ENCODE measurements at places on chromosomes 2 and 18.

DNA sequence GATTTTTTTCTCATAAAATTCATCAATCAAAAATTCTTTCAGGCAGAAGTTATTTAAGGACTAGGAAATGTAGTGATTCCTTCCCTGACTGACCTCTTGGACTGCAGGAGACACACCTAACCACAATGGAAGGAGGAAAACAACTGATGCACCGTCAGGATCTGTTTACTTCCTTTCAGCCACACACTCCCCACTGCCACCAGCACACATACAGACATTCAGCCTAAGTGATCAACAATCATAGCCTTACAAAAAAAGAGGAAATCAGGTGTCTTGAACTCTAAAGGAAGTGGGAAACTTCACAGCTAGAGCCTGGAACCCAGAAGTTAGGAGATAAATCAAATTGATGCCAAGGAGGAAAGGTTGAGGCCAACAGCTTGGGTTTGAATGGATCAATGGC, 213.5 kb upstream of the ACVR2A start:
- no peak for DNase-seq

DNA sequence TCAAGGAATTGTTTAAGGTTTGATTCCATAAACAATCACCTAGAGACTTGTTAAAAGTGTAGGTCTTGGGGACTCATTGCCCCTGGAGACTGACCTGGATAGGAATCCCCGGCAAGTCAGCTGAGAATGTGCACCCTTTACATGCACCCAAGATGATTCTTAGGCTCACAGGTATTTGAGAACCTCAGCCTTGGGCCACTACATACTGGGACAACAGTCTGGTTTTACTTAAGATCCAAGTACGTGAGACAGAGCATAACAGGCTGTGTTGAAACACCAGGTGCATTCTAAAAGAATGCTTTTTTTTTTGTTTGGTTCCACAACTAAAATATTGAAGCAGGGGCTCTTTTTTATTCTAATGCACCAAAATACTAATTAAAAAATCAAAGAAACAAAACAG, 215.8 kb downstream of the TMX3 start:
- DNase-seq, result no peak

DNA sequence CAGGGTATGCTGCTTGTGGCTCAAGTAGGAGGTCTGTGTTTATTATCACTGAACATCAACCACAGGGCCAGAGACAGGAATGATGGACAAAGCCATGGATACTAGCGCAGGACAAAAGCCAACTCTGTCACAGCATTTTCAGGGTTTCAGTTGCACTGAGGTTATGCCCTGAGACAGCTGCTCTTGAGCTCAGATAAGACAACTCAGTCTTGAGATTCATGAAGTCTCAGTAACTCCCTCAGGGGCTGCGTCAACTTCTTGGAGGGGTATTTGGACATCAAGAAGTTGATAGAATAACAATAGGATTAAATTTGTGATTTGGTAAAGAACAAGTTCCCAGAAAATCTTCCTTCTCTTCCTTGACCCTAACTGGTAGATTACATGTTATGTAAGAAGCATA, 287.0 kb upstream of the SLC14A2 start:
- DNase-seq, result no peak

DNA sequence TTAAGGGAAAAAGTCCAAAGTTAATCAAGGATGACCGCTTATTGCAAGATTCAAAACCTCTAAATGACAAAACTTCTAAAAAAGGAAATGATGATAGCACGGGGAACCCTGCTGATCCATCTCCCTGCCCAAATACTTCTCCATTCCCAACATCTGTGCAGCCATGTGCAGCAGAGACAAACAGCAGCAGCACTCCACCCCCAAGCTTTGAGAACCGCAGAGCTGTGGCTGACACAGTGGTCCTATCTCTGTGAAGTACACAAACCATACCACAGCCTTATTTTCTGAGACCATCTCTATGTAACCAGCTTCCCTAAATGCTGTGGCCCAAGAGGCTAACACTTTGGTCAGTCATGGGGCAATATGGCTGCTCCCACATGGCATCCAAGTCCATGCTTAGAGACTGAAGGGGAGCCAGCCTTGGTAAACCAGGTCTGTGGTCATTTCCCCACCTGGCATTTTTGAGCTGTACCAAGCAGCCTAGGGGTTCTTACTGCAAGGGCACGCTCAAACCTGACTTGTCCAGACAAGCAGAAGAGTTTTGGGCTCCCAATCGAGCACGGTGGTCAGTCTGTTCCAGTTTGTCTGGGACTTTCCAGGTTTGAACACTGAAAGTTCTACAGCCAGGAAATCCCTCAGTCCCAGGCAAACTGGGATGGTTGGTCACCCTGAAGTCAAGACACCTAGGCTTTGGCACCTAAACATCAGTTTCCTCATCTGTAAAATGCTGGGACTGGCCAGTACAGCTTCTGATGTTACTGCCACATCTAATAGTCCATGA, 17.1 kb upstream of the NFE2L2 start:
- no peak for DNase-seq

DNA sequence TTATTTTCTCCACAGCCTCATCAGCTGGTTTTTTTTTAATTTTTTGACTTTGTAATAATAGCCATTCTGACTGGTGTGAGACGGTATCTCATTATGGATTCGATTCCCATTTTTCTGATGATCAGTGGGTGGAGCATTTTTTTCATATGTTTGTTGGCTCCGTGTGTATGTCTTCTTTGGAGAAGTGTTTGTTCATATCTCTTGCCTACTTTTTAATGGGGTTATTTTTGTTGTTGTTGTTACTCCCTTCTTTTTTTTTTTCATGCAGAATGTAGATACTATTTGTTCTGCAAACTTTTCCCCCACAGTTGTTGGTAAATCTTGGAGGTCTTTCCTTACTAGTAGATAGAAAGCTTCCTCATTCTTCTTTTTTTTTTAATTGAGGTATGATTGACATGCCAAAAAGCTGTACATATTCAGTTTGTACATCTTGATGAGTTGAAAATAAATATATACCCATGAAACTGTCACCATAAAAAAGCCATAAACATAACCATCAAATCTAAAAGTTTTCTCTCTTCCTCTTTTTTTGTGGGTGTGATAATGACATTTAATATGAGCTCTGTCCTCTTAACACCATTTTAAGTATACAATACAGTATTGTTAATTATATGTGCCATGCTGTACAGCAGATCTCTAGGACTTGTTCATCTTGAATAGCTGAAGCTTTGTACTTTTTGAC, 21.8 kb upstream of the NT5DC4 start:
- DNase-seq, result no peak

DNA sequence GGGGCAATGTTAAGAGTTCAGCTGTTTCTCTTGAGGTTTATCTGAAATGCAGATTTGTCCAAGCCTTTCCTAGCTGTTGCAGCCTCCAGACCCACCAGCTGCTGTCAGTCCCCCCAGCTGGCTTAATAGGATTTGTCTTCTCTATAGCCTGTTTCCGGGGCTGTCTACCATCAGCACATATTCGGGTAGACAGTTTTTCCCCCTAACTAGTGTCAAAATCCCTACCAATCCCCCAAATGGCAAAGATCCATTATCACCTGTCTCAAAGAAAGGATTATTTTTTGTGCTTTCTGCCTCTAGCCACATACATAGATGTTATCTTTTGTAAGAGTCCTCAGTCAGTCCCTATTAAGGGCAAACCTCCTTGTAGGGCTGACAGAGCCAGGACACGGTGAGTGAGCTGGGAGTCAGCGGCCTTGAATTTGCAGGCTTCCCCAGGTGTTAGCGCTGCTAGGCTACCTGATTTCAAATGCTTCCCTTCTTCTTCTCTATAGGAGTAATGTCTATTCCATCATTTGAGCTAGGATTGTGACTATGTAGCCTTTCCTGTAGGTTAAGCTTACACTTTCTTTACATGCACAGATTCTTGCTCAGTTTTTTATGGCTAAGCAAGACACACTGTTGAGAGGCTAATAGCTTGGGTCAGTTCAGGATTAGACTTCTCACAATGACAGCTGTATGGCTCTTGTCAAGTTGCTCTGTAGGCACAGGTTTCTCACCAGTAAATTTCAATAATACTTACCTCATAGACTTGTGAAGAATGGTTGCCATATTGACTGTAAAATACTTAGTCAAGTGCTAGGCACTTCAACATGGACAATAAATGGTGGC, 171.1 kb upstream of the UNC80 start:
- DNase-seq, result peak; percentile 60

GRCh38 chr2:47083886-47084687, 71.0 kb downstream of the STPG4 start:
- DNase-seq, result no peak

DNA sequence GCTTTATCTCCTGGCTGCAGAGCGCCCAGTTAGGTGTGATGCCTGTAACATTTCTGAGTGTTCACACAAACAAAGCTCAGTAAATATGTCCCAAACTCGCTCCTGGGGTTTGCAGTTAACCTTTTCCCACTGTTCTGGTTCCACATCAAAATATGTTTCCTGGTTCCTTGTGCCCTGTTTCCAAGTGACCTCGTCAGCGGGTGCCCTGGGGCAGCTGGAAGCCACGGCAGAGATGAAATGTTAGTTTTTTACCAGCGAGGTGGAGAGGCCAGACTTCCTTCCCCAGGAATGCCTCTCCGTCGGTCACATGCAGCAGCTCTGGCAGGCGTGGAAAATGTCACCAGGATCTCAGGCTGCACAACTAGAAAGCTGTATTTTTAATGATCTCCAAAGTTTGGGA, 18.2 kb downstream of the NFATC1 start:
- DNase-seq, result no peak

- no peak for DNase-seq
These were observed 158.3 kb downstream of the PRPF40A start for GRCh38 chr2:152559008-152559407.

DNA sequence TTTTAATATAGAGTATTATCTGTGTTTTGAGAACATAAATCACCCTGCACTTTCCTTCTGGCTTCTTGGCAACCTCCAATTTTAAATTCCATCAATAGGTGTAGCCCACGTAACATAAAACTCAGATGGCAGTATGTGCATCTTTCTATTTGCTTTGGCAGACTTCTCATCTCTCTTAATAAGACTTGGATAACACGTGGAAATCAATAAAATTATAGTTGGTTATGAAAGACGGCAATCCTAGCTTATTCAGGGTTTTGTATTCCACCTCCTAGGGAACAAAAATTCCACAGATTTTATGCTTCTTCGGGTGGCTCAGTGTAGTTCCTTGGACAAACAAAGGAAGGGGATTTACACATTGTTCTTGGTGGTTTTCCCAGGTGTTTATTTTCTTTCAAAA, 299.3 kb downstream of the RND3 start:
- peak; percentile 7 for DNase-seq

- no peak for DNase-seq
These were observed 113.2 kb downstream of the ACKR3 start for GRCh38 chr2:236682651-236683422.

GRCh38 chr2:117058366-117058765, 756.1 kb upstream of the DDX18 start:
- DNase-seq, result no peak

GRCh38 chr2:121186261-121186660, 98.7 kb downstream of the TFCP2L1 start:
- peak; percentile 47 for DNase-seq

GRCh38 chr2:175926272-175926671, 75.8 kb downstream of the LNPK start:
- no peak for DNase-seq

DNA sequence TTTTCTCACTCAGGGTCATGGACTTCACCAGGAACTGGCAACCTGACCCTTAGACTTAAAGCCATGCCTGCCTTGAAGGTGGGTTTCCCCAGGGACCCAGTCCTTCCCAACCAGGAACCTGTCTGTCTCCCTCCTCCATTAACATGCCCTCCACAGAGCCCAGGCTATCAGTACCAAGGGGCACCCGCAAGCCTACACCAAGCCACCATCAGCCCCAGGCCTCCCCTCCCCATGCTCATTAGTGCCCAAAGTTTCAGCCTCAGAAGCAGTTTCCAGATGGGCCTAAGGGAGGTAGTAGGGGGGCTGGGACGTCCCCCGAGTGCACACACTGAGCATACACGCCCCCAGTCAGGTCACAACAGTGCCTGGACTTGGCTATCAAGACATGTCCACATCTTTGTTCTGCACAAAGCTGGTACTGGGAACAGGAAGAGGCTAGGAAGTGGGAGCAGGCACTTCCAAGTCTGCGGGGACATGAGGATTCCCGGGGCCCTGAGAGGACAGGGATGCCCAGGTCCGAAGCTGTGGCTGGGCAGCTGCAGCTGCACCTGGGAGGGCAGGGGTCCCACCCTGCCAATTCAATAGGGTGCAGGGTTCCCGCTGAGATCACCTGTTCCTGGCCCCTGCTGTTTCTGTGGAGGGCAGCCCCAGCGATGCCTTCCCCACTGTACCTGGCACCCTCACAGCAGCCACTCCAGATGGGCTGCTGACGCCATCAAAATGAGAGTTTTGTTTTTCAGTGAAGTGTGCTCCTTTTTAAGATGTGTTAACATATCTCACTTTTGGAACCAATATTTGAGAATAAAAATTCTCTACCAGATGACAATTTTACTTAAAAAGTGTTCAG, 731.4 kb downstream of the NR4A2 start:
- no peak for DNase-seq

DNA sequence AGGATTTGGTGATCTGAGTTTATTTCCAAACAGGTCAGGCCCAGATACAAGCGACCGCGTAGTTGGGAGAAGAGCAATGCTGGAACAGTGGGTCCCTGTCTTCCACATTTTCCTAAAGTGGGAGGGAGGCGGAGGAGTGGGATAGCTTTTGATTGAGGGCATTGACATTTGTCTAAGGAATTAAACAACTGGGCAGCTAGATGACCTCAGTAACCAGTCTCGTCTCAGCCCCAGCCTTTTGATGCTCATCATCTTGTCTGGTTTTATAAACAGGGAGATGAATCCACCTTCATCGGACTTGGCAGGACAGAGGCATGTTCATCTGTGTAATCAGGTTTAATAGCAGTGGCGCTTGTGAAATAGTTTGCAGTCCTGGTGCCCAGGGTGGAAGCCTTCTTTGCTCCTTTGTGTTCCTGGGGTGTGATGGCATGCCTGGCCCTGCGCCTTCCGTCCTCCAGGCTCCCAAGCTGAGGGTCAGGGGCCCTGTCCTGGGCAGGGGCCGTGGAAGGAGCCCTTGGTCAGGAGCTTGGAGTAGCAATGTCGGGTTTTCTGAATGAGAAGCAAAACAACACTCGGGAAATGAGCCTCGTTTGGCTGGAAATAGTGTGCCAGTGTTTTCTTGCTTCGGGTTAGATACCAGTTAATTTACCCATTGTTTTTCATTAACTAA, 193.8 kb downstream of the FAM210A start:
- DNase-seq, result no peak

DNA sequence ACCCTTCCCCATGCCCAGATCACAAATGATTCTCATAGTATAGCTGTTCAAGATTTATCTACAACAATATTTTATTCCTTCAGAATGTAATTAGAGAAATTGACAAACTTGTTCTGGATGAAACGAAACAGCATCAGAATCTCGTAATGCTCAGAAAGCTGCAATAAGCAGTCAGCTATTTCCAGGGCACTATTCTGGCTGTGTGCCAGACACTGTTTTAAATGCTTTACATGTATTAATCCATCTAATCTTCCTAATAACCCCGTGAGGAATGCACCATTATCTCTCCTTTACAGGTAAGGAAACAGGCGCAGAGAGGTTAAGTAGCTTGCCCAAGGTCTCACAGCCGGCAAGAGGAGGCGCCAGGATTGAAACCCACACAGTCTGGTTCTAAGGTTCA, 10.1 kb upstream of the LYPD6B start:
- DNase-seq, result no peak

All from COR-L47 (cell line).